ENCODE measurements at places on chromosomes 1 and 21. TPM values are rescaled to one million over a fixed set of nuclear protein-coding genes. Genes with fewer than 3 reads are reported as not detected.

Gene DTL
- 0.30 TPM for total RNA-seq

Gene DPM3
- total RNA-seq = 54.5 TPM

DNA sequence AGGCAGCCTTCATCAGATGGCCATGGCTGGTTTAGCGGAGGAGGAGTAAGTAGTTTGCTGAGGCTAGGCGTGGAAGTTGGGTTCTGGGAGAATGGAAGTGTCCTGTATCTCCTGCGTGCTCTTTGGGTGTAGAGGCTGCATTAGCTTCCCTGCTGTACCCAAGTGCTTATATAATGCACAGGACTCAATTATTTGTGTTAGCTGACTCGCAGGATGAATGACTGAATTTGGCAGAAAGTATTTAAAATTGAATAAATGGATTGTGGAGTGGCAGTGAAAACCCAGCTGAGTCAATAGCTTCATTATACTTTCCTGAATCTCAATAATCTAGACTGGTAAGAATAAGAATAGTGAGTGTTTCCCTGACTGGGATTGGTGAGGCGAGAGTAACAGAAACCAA is 13.8 kb downstream of the DNTTIP2 start:
- peaks cover 28% of the 10 kb centered on the region for H3K36me3 ChIP-seq
- H3K4me1 ChIP-seq = no peaks in the 10 kb centered on the region
- H3K27ac ChIP-seq = no peak overlapping the region
- no peaks in the 10 kb centered on the region for H3K27me3 ChIP-seq

- peak overlapping the region; percentile 74 for H3K27ac ChIP-seq
- H3K27me3 ChIP-seq = no peaks in the 10 kb centered on the region
- no peak for DNase-seq
- peaks cover 23% of the 10 kb centered on the region for H3K4me1 ChIP-seq
Measured at GRCh38 chr1:243496187-243496646, 240.4 kb downstream of the SDCCAG8 start.

DNA sequence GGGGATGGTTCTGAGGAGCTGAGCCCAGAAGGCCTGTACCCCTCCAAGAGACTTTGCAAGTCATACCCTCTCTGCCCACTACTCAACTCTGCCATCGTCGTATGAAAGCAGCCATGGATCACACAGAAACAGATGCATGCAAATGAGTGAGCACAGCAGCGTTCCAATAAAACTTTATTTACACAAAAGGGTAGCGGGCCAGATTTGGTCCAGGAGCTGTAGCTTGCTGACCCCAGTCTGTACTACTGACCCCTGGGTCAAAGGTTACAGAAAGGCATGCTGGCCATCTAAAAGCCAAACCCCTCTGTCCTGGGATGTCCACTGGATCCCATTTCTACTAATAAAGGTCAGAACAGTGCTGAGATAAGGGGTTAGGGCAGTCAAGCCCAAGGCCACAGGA is 8.8 kb upstream of the AGTRAP start:
- H3K4me3 ChIP-seq = no peak overlapping the region
- no peak overlapping the region for H3K27ac ChIP-seq
- no peaks in the 10 kb centered on the region for H3K36me3 ChIP-seq

DNA sequence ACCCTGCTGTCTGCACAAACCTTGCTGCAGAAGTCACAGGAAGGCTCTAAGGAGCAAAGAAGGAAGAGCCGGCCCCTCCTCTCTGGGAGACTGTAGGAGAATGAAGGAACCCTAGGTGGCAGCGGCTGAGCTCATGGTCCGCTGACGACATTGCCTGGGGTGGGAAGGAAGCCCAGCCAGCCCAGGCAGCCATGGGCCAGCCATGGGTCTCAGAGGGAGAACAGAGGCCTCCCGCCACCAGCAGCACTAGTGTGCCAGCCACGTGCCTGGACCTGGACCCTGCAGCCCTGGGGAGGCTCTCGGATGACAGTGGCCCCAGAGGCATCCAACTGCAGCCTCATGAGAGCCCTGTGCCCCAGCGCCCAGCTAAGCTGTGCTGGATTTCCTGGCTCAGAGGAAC is 49.2 kb upstream of the POFUT2 start:
- H3K27ac ChIP-seq = no peak overlapping the region
- H3K4me3 ChIP-seq = no peak overlapping the region
- H3K4me1 ChIP-seq = peaks cover 21% of the 10 kb centered on the region
- DNase-seq = peak; percentile 38
